ENCODE measurements at places on chromosomes 6 and 20.

DNA sequence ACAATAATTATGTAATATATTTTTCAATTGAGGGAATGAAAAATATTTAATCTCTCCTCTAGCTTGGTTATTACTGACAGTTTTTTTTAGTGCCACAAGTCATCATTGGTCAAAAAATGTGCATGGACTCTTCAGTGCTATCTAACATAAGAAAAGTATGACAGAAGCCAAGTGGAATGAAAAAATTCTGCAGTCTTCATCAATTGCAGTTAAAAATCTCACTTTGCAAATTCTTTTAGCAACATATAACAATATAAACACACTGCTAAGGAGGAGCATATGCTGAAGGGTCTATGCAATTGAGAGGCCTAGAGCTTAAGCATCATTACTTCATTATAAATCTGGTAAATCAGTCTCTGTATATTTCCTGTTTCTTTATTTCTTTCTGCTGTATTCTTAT lies 175.1 kb downstream of the ARHGAP18 start:
- H3K4me1 ChIP-seq = no peaks in the 10 kb centered on the region
- peaks cover 5% of the 10 kb centered on the region for H3K27me3 ChIP-seq
- no peaks in the 10 kb centered on the region for H3K36me3 ChIP-seq
- no peak overlapping the region for H3K27ac ChIP-seq
- H3K4me3 ChIP-seq = no peak overlapping the region

GRCh38 chr6:53611342-53611741 lies 54.2 kb downstream of the KLHL31 start:
- peaks cover 5% of the 10 kb centered on the region for H3K4me1 ChIP-seq
- DNase-seq = no peak
- H3K27me3 ChIP-seq = peaks cover 9% of the 10 kb centered on the region
- no peak overlapping the region for H3K4me3 ChIP-seq
- no peak overlapping the region for H3K27ac ChIP-seq

DNA sequence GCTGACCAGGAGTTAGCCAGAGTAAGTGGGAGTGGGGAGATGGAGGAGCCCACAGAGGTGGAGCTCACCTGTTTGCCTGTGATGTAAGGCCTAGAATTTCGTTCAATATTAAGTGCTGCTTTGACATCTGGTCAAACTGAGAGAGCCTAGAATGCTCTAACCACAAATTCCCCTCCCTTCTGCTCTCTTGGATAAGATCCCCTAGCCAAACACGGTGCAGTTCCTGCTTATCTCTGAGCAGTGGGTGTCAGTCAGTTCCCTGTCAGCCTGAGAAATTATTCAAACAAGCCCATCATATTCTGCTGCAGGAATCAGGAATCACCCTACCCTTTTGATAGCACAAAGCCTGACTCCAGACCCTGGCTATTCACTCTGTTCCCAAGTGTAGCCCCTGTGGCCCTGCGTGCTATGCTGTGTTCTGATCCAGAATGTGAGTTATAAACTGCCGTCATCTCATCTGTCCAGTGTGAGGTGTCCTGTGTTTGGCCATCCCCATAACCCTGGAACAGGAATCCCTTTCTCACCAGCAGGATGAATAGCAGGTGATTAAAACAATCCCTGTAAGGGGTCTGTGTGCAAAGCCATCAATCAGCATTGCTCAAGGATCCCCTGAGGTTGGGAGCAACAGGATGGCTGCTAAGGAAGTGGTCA lies 31.8 kb upstream of the ZNF133 start:
- peaks cover 14% of the 10 kb centered on the region for H3K27me3 ChIP-seq
- DNase-seq = no peak
- no peaks in the 10 kb centered on the region for H3K4me1 ChIP-seq
- H3K27ac ChIP-seq = no peak overlapping the region
- H3K4me3 ChIP-seq = no peak overlapping the region

GRCh38 chr20:51487076-51487475 lies 55.4 kb downstream of the NFATC2 start:
- peaks cover 73% of the 10 kb centered on the region for H3K36me3 ChIP-seq
- no peaks in the 10 kb centered on the region for H3K27me3 ChIP-seq
- peaks cover 68% of the 10 kb centered on the region for H3K4me1 ChIP-seq

GRCh38 chr6:96794980-96795379 lies 42.3 kb downstream of the GPR63 start:
- no peaks in the 10 kb centered on the region for H3K27me3 ChIP-seq
- H3K27ac ChIP-seq = no peak overlapping the region
- H3K36me3 ChIP-seq = no peaks in the 10 kb centered on the region
- no peak for DNase-seq
- H3K4me1 ChIP-seq = no peaks in the 10 kb centered on the region

GRCh38 chr6:2528156-2528555 lies 222.6 kb downstream of the MYLK4 start:
- H3K36me3 ChIP-seq = peaks cover 3% of the 10 kb centered on the region
- no peak overlapping the region for H3K27ac ChIP-seq
- H3K27me3 ChIP-seq = peaks cover 54% of the 10 kb centered on the region
- DNase-seq = no peak
- no peak overlapping the region for H3K4me3 ChIP-seq

GRCh38 chr6:169763308-169763707 lies 11.9 kb downstream of the ERMARD start:
- no peaks in the 10 kb centered on the region for H3K4me1 ChIP-seq
- no peak overlapping the region for H3K27ac ChIP-seq
- peaks cover 27% of the 10 kb centered on the region for H3K36me3 ChIP-seq
- no peaks in the 10 kb centered on the region for H3K27me3 ChIP-seq
- no peak for DNase-seq

DNA sequence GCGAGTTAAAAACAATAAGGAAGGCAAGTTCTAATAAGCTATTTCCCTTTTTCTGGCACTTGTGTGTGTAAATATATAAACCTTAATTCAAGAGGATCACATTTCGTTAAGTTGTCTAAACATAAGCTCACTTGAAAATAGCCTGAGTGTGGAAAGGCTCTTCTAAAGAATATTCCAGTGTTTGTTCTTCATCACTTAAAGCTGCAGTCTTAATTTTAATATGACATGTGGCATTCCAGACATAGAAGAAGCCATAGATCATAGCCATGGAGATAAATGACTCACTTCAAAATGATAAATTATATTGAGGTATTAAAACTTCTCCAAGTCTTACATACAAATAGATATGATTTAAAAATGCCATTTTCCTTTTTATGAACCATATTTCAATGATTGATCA lies 42.1 kb downstream of the IYD start:
- no peaks in the 10 kb centered on the region for H3K36me3 ChIP-seq
- no peak for DNase-seq
- no peak overlapping the region for H3K4me3 ChIP-seq
- H3K27ac ChIP-seq = no peak overlapping the region

DNA sequence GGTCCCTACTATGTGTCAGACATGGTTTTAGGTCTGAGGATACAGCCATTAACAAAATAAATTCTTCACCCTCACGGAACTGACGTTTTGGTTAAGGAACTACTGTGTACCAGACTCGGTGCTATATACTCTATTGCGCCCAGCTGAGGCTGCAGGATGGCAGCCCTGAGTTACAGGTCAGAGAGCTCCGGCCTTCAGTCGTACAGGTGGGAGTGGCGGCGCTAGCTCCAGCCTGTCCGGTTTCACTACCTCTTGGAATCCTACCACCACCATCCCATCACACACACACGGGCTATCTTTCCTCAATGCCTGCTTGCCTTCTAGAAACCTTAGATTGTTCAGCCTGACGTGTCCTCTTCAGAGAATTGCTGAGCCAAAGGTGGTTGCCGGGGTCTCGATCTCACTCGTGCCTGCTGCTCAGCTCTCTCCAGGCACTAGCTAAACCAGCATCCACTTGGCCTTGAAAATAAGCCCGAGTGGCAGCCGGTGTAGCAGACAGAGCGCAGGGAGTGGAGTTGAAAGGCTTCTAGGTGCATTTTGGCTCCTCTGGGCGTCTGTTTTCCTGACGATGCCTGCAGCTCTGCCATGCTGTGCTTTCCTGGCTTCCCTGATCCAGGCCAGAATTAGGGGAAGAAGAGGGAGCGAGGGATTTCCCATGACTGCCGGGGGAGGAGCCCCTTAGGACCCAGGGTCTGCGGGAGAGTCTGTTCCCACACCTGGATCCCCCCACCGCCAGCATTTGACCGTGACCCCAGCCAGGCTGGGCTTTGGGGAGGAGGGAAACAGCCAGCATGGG lies 1.1 kb upstream of the TCF15 start:
- no peak overlapping the region for H3K4me3 ChIP-seq
- H3K27me3 ChIP-seq = peaks cover 50% of the 10 kb centered on the region
- H3K4me1 ChIP-seq = peaks cover 2% of the 10 kb centered on the region

DNA sequence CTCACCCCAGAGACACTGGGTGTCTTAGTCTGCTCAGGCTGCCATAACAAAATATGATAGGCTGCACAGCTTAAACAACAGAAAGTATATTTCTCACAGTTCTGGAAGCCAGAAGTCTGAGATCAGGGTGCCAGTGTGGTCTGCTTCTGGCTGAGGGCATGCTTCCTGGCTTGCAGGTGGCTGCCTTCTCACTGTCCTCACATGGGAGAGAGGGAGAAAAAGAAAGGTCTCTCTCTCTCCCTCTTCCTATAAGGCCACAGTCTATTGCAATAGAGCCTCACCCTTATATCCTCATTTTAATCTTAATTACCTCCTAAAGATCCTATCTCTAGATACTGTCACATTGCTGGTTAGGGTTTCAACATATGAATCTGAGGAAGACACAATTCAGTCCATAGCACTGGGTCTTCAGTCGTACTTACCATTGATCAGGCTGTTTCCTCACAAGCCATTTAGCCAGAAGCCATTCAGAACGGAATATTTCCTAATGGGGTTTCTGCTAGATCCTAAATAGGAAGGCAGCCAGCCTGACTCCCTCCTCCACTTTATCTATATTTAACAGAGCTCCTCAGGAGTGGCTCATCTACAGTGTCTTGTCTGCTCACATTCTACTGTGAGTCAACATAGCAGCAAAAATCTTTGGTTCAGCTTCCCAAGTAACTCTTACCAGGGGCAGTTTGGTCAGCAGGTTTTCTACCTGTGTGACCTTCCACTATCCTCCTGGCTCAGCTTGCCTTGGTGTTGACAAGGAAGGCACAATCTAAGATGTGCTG lies 42.2 kb downstream of the CD164 start:
- DNase-seq = no peak
- peaks cover 2% of the 10 kb centered on the region for H3K27me3 ChIP-seq
- H3K4me3 ChIP-seq = no peak overlapping the region
- no peak overlapping the region for H3K27ac ChIP-seq
